ENCODE measurements at places on chromosomes 13 and 19.
A peak's percentile ranks its signal among the peaks of the same experiment; 100 is the strongest.

DNA sequence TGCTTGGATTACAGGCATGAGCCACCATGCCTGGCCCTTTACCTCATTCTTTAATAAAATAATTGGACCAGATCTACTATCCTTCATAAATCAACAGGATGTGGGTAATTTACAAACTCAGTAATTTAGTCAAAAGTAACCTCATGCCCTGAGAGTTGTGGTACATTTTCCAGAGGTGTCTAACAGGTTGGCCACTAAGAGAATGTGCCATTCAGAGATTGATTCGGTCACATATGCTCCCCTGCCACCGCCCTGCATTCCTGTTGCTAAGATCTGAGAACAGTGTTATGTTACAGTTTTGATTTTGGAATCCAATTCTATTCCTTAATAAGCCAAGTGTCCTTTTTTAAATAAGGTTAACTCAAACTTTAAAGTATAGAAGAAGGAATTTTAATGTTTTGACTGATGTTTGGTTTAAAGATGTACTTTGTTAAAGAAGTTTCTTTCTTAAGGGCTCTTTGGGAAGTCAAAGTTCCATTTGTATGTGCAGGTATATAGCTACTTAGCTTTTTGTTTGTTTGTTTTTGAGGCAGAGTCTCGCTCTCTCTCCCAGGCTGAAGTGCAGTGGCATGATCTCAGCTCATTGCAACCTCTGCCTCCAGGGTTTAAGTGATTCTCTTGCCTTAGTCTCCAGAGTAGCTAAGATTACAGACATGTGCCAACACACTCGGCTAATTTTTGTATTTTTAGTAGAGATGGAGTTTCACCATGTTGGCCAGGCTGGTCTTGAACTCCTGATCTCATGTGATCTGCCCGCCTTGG is 29.2 kb downstream of the PHF11 start:
- no peak for DNase-seq

- no peak for DNase-seq
These were observed 233.7 kb downstream of the COG6 start for GRCh38 chr13:39888865-39889810.

GRCh38 chr13:45048890-45049407 is 59.6 kb downstream of the GPALPP1 start:
- peak; percentile 25 for DNase-seq

- peak; percentile 95 for DNase-seq
These were observed at the start of gene ZNF221 for GRCh38 chr19:43950834-43951645. Gene ZNF221 (plus strand): TSS chr19:43951228. CDS start chr19:43962727, 11,499 bp downstream.

GRCh38 chr13:40329781-40330485 is 336.5 kb downstream of the FOXO1 start:
- DNase-seq, result no peak

DNA sequence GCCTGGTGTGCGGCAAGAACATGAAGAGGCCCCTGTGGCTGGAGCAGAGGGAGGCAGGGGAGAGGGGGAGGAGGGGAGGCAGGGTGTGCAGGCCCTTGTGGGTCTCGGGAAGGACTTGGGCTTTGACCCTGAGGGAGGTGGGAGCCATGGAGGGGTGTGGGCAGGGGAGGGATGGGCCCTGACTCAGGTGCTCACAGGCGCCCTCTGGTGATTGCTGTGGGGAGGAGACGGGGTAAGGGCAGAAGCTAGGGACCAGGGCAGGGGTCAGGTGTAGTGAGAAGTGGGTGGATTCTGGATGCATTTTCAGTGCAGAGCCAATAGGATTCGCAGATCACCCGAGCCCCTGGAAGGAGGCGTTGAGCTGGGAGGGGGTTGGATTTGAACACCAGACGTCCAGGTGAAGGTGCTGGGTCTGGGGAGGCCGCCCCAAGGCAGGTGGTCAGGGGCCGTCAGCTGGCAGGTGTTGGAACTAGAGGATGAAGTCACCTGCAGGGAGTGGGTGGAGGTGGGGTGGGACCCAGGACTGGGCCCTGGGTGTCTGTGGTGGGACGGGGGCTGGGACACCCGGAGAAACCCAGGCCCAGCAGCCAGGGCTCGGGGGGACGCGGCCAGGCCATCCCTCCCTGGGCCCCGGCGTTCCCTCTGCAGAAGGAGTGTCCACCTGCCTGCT is 185.4 kb downstream of the KDM4B start:
- no peak for DNase-seq
